ENCODE measurements at places on chromosomes 2 and 18. TPM values are rescaled to one million over a fixed set of nuclear protein-coding genes. Genes with fewer than 3 reads are reported as not detected.

Gene SLC8A1
- total RNA-seq: 0.26 TPM

Gene DSG3
- total RNA-seq: not detected

Gene PTPRN
- 1.7 TPM for total RNA-seq

Gene NGEF
- 18.1 TPM for total RNA-seq

Gene MTIF2
- total RNA-seq: 38.1 TPM

Gene ST8SIA5
- total RNA-seq: not detected

Gene NOSTRIN
- total RNA-seq: 2.2 TPM

Gene PSMA8
- total RNA-seq: not detected

Gene LYG2
- not detected for total RNA-seq

Gene HOXD3
- total RNA-seq: not detected

Gene IL36A
- not detected for total RNA-seq

Gene CHST9
- total RNA-seq: not detected

Gene TSPYL6
- total RNA-seq: not detected

Gene GPR45
- total RNA-seq: not detected
